ENCODE measurements at places on chromosomes 4 and X.

DNA sequence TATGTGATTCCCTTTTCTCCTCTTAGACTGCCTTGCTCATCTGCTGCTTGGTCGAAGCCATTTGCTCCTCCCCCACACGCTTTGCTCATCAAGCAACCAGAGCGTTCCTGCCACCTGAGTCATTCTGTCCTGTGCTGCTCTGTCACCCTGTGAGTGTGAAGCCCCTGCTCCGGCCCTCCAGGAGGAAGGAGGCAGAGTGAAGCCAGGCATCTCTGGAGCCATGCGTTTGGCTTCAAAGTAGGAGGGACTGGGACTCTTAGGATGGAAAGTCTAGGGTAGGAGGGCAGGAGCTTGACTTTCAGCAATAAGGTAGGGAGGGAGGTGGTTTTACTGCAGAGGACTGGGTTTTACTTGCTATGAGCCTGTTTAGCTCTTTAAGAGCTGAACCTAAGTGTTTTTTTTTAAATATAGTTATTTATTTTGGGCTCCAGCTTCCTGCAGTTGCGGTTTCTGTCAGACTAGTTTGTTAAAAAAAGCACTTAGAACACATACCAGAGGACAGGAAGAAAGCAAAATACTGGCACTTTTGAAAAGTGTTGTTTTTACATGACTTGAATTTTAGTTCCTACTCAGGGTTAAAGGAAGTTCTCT lies 63.6 kb downstream of the SPINK2 start:
- no peak for DNase-seq

DNA sequence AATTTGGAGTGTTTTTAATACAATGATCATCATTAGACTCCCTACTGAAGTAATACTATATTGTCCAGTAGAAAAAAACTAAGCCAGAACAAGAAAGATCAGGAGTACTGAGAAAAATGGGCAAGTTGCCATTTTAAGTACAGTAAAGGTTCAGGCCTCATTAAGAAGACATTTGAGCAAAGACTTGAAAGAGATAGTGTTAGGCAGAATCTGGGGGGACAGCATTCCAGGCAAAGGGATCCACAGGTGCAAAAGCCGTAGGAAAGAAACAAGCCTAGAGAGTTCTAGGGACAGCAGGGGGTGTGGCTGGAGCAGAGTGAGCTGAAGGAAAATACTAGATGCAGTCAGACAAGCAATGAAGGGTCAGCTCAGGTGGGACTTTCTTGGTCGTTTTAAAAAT lies 58.1 kb upstream of the INTU start:
- DNase-seq: no peak

GRCh38 chr4:7915875-7916242 lies 23.8 kb downstream of the AFAP1 start:
- no peak for DNase-seq

DNA sequence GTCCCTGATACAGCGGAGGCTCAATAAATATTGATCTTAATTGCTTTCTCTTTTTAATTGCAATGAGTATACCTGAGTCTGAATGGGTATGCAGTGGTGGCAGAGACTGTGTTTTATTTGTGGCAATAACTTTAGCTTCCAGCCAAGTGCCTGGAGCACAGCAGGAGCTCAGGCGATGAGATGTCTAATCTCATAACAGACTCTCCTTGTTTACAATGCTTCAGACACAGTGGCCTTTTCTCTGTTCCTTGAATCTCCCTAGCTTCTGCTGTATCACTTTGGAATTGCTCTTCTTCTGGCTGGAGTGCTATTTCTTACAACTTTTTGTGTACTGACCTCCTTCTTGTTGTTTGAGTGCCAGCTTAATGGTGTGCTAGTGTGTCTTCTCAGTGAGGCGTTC lies 91.5 kb upstream of the UNC5C start:
- no peak for DNase-seq

DNA sequence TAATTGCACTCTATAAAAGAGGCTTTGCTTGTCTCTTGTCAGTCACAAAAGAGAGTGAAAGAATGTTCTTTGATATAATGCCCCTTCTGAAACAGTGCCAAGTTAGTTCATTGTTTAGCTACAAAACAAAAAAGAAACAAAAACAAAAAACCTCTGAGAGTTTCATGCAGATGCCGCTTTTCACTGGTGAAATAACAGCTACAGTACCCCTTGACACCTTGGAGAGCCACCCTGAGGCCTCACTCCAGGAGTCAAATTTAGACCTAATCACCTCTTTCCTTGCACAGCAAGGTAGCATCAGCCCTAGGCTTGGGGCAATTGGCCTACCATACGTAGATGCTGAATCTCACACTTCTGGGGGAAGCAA lies 185.2 kb downstream of the UNC5C start:
- DNase-seq: no peak

- DNase-seq: no peak
Observed at GRCh38 chrX:8049827-8050226, 121.2 kb downstream of the VCX2 start.

GRCh38 chr4:8220661-8221450 lies 21.8 kb downstream of the SH3TC1 start:
- no peak for DNase-seq

GRCh38 chr4:113636877-113637276 lies 124.7 kb downstream of the CAMK2D start:
- DNase-seq: no peak

GRCh38 chr4:109979920-109980717 lies 67.4 kb downstream of the EGF start:
- no peak for DNase-seq

GRCh38 chr4:61527888-61528287 lies 327.8 kb downstream of the ADGRL3 start:
- no peak for DNase-seq

Measured in NCI-H187 (cell line).